Stomach (tissue), 19 donors: ENCODE measurements at places on chromosomes 7 and 10. TPM values are rescaled to one million over a fixed set of nuclear protein-coding genes. Genes with fewer than 3 reads are reported as not detected.

UBE3C gene
- 23.4 TPM for polyA plus RNA-seq

PSD gene
- polyA plus RNA-seq, result 2.2 TPM

GJD4 gene
- not detected for polyA plus RNA-seq

CUZD1 gene
- polyA plus RNA-seq, result 14.1 TPM

DNA sequence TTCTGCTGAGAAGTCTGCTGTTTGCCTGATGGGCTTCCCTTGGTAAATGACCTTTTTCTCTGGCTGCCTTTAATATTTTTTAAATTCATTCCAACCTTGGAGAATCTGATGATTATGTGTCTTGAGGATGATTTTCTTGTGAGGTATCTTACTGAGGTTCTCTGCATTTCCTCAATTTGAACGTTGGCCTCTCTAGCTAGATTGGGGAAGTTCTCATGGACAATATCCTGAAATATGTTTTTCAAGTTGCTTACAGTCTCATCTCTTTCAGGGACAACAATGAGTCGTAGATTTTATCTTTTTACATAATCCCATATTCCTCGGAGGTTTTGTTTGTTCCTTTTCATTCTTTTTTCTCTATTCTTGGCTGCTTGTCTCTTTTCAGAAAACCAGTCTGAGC, 208.4 kb downstream of the KIF20B start:
- H3K4me3 ChIP-seq, result no peak overlapping the region
- DNase-seq, result no peak
- no peak overlapping the region for H3K27ac ChIP-seq
- no peaks in the 10 kb centered on the region for H3K27me3 ChIP-seq
- H3K4me1 ChIP-seq, result no peaks in the 10 kb centered on the region

GRCh38 chr10:76318211-76318610, 886.8 kb downstream of the LRMDA start:
- no peaks in the 10 kb centered on the region for H3K4me1 ChIP-seq
- no peaks in the 10 kb centered on the region for H3K27me3 ChIP-seq
- DNase-seq, result peak; percentile 30
- H3K36me3 ChIP-seq, result no peaks in the 10 kb centered on the region
- H3K4me3 ChIP-seq, result no peak overlapping the region

- H3K27me3 ChIP-seq, result no peaks in the 10 kb centered on the region
- no peak for DNase-seq
- H3K36me3 ChIP-seq, result peaks cover 9% of the 10 kb centered on the region
Measured at GRCh38 chr10:72424561-72424960, 69.8 kb upstream of the DNAJB12 start.
